ENCODE measurements at places on chromosomes 4 and X. TPM values are rescaled to one million over a fixed set of nuclear protein-coding genes. Genes with fewer than 3 reads are reported as not detected.

PLAC1 gene
- 7.0 TPM for polyA plus RNA-seq

DNA sequence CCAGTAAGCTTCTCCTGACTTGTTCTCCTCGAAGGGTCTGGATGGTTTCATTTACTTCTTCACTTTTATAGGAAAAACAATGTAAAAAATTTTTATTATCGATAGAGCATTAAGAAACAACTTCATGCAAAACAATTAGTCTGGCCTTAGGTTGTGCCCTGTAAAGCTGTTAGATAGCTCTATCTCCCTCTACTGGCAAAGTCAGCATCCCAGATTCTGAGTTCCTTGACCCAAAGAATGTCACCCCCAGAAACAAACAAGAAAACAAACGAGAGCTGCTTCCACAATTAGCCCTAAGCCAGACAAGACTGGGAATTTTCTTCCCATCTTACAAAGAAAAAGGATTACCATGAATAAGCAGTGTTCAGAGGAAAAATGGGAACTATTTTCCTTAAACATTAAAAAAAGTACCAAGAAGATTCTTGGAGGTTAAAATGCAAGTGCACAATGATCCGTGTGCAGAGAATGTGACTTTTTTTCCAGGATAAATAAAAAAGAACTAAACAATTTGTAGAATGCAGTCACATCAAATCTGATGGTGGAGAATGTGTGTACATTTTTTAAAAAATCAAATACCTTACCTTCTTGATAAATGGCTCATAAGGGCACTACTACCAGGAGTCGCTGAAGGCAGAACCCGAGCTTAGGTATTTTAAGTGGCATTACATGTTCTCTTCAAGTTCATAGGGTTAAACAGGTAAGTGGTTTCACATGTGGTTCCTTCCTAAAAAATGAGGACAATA lies 293.2 kb downstream of the FBXO8 start:
- peak; percentile 20 for DNase-seq

GABRB1 gene
- polyA plus RNA-seq, result 1.2 TPM

GRCh38 chr4:180455226-180455625 lies 1788.0 kb upstream of the TENM3 start:
- DNase-seq, result peak; percentile 44

GRCh38 chr4:154315741-154316140 lies 175.9 kb downstream of the DCHS2 start:
- no peak for DNase-seq

DNA sequence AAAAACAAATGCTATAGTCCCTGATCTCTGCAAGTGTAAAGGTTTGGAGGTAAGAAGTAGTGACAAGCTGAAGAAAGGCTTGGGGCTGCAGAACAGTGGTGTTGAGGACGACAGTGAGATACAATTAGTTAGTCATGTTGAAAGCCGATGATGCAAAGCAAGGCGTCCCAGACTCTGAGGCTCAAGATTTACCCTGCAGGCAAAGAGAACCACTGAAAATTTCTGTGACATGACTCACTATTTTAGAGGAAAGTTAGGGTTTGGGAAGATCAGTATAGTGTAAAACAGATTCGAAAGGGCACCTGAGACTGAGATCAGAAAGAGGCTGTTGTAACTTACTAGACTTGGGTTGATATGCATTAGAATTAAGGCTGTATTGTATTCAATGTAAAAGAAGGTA lies 281.3 kb upstream of the FTHL17 start:
- DNase-seq, result no peak

GRCh38 chr4:64068096-64068495 lies 341.2 kb downstream of the TECRL start:
- DNase-seq, result no peak
